Stimulated activated CD4-positive, alpha-beta T cell treated with anti-CD3 and anti-CD28 coated beads, Interleukin-12 subunit alpha, Interleukin-12 subunit beta, amount 100 ng/mL, for 24 hours (primary cell): ENCODE measurements at places on chromosomes 6 and 20.

DNA sequence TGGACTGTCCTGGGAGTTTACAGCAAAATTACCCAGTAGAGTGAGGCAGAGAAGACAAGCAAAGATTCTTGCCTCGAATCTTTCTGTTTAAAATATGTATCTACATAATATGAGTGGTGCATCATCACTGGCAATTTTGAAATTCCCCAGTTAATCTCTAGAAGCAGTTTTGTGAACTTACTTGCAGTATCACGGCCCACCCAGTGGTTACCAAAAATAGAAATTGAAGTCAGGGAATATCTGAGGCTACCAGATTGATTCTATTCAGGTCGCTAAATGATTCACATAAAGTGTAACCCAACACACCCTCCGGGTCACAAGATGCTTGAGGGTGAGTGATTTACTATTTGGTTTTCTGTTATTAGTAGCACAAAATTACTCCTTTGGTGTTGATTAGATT, 111.9 kb downstream of the PPP1R14C start:
- no peak for DNase-seq

- no peak for DNase-seq
These were observed 4.6 kb downstream of the NPBWR2 start for GRCh38 chr20:64102647-64103354.

- no peak for DNase-seq
These were observed 178.2 kb upstream of the CST7 start for GRCh38 chr20:24770628-24771541.

DNA sequence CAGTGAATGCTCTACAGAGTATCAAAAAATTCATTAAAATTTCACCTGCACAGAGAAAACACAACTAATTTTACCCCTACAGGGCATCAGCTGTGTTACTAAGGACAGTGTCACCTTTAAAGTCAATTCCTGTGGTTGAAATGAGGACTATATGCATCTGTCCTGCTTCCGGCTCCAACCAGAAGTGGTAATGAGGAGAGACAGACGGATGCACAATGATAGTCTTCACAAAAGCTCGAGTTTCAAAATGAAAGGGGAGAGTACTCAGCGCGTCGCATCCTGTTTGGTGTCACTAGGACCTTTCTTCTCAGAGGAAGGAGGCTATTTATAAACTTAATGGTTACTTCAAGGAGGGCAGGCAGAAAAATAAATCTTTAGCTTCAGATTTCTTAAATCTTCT, 86.5 kb downstream of the LYRM4 start:
- DNase-seq: peak; percentile 26

- no peak for DNase-seq
These were observed 5.4 kb upstream of the PPP1R3G start for GRCh38 chr6:5079692-5080091.

DNA sequence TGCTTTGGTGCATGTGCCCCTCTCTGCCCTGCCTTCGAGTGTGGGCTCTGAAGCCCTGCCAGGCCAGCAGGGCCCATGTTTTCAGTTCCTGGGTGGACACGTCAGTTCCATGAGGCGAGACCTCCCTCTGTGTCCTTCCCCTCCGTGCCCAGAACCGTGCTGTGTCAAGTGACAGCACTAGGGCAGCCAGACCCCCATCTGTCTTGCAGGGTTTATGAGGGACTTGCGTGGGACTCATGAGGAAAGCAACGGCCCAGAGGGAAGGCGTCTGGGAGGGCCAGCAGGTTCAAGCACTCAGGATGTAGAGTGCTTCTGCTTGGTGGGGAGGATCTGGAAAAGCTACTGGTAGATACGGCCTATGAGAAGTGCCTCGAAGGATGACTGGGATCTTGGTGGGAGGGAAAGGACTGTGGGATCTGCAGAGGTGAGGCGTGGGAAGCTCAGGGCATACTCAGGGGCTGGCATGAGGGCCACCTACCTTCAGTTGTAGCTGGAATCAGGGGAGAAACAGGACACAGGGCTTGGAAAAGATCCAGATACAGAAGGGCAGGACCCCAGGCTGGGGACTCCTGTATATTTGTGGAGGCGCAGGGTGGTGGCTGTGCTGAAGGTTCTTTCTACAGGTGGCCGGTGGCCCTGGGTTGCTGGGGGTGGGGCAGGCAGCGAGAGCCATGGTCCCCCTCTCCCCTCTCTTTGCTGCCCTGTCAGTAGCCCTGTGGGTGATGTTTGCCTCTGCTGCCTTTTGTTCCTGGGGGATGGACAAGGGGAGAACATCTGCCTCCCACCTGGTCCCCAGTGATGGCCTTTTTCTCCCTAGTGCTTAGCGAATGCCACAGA, 5.5 kb downstream of the NPEPL1 start:
- DNase-seq: no peak

- DNase-seq: no peak
These were observed 118.4 kb upstream of the RUNX2 start for GRCh38 chr6:45209762-45210161.
